Choroid plexus epithelial cell (primary cell): ENCODE measurements at places on chromosomes 12 and 14.

GRCh38 chr12:79331870-79332269 lies 358.9 kb downstream of the PAWR start:
- DNase-seq = peak; percentile 70

DNA sequence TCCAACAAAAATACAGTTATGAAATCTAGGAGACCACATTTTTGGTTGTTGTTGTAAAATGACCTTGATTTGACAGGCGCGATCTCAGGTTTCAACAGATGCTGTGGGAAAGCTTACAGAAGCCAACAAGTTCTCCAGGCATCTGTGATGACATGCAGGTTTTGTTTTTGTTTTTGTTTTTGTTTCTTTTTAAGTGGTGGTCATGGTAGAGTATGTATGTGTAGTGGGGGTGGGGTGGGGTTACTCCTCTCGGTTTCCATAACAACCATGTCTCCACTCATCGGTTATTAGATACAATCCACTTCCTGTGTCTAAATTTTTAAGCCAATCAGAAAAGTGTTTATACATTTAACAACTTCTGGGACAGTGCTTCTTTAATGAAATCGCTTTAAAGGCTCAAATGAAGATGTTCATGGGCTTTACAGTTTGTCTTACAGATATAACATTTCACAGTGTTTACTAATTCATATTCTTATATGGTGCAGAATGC lies 199.9 kb upstream of the FOXN3 start:
- peak; percentile 77 for DNase-seq

GRCh38 chr14:73245480-73246325 lies 8.4 kb downstream of the PAPLN start:
- peak; percentile 43 for DNase-seq

GRCh38 chr14:100591453-100592371 lies 4.5 kb upstream of the BEGAIN start:
- no peak for DNase-seq

DNA sequence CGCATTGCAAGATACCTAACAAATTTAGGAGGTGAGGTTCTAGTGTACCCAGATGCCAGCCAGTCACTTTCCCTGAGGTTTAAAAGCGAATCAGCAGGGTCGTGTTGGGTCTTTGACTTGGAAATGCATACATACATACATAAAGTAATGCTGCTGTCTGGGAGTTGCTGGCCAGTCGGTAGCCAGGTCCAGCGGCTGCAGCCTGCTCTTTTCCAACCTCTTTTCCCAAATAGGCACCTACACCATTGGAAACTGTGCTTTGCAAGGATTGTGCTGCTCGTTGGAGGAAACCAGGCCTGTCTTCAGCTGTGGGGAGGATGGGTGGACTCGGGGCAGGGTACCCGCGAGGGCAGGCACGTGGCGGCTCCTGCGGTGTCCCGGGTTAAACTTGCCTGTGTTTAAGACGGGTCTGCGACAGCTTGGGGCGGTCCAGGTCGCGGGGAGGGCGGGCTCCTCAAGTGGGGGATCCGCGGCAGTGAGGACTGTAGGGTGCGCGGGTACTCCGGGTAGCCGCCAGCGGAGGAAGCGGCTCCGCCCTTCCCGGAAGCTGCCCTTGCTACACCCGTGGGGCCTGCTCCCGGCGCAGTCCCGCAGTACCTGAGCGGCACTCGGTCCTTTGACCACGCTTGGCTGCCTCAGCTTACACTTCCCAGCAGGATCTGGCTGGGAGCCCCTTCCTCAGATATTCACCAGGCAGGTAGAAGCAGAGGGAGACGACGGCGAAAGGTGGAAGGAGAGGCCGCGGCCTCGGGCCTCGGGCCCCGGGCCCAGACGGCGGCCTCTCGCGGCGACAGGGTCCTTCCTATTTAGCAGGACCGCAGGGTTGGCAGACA lies 2.7 kb downstream of the TTC6 start:
- no peak for DNase-seq

- DNase-seq = no peak
Observed at GRCh38 chr14:94572637-94573303, 8.5 kb upstream of the SERPINA5 start.

- peak; percentile 79 for DNase-seq
Observed at GRCh38 chr12:71134405-71134804, 23.4 kb downstream of the TSPAN8 start.

DNA sequence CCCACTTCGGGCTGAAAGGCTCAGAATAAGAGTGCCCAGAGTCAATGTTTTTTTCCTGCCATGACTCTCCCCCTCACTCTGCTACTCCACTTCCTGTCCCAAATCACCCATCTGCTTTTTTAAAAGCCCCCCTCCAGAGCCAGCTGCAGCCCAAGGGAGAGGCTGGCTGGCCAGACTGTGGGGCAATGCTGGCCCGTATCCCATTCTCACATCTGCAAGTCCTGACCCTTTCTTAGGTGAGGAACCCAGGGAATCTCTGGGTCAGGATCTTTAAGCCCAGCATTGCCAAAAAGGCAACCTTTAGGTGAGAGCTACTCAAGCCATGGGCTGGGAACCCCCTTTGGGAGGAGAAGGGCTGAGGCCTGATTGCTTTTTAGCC lies 1.7 kb upstream of the ITGA5 start:
- DNase-seq = no peak

DNA sequence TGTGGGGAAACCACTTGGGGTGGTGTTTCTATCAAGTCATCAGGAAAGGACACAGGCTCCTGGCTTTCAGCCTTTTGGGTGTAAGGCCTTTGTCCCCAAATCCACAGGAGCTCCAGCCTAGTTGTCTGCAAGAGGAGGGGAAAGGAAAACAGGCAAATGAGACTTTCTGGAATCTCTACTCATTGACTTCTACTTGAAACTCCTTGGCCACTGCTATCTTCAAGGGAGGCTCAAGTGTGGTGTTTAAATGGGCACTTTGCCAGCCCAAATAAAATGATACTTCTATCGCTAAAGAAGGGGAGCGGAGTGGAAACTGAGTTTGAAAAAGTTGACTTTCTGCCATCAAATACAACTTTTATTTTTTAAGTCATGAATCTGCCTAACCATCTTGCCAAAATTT lies 445.9 kb upstream of the RGS6 start:
- peak; percentile 63 for DNase-seq

- peak; percentile 97 for DNase-seq
Observed at GRCh38 chr14:69153152-69153872, 393 bp upstream of the DCAF5 start.

GRCh38 chr12:94561943-94562411 lies 88.4 kb downstream of the TMCC3 start:
- DNase-seq = no peak

DNA sequence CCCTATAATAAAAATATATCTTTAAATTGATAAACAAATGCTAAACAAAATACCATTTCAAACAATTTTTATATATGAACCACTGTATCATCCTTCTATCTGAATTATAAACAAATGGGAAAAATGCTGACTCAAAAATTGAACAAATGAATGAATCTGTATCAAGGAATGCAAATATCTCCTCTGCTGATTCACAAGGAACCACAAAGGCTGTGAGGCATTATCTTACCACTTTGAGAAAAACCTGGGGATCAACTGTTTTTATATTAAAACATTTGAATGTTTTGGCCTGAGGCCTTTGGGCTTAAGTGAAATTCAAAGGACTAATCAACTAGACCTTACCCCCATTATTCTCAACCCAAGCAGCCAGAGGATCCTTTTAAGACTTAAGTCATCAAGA lies 86.3 kb downstream of the EML5 start:
- DNase-seq = peak; percentile 1

DNA sequence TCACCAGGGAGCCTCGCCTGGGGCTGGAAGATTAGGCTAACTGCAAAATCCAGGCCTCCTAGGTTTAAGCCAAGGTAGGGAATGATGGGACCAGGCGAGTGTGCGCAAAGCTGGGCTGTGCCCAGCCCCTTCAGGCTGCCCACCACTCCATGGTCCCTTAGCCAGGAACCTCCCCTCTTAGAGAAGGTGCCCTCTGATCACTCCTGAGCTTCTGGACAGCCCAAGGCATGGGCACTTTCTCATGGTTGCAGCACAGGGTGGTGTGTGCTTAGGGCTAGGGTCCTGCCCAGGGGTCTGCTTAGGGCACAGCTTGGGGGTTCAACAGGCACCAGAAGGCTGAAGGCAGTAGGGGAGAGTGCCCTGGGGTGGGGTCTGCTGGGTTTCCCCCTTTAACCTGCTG lies 69.0 kb downstream of the PRIMA1 start:
- DNase-seq = no peak

DNA sequence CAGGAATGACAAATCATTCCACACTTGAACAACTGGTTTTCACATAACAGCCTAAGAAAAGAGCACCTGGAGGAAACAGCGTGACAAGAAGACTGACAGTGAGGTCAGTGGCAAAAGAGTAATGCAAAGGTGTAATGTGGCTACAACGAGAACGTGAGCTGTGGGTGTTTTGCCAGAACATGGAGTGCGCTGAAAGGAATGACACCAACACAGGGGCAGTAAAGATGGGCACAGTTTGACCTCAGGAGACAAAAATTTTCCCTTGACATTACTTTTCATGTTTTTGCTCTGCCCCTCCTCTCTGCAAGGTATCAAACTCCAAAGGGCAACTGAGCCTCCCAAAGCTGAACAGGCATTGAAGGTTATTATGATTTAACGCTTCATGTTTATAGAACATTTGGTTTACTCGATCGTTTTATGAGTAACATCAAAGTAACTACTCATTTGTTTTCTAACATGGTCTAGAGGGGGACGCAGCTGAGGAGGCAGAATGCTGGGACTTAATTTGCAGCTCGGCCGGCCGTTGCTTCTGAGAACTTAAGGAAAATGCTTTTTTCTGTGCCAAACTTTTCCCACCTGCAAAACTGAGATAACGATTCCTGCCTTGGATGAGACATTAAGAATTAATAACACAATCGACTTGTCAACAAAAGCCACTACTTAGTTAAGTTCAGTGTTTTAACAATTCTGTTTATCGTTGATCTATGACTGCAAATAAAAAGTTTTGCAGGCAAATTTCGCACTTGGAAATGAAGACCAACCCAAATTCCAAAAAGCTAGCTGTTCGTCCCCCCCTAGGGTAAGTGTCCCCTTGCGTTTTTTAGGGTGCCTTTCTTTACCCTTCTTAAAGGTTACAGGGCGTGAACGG lies 954 bp downstream of the HAUS4 start:
- DNase-seq = no peak

DNA sequence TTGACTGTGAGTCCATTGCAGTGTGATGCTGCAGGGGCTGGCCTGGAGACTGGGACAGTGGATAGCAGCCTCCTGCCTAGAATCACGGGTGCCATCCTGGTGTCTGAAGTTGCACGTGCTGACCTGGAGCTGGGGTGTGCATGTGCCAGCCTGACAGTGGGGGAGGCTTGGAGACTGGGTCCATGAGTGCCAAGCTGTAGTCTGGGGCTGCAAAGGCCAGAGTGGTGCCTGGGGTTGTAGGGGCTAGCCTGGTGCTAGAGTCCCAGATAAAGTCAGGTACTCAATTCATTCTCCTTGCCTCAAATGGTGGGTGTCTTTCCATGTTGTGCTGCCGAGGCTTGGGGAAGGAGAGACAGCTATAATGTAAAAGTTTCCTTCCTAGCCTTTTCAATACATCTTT lies 181.9 kb upstream of the NPAS3 start:
- no peak for DNase-seq

GRCh38 chr14:100727086-100727872 lies 587 bp downstream of the DLK1 start:
- no peak for DNase-seq

GRCh38 chr14:82636426-82636825 lies 1102.8 kb upstream of the SEL1L start:
- DNase-seq = no peak

DNA sequence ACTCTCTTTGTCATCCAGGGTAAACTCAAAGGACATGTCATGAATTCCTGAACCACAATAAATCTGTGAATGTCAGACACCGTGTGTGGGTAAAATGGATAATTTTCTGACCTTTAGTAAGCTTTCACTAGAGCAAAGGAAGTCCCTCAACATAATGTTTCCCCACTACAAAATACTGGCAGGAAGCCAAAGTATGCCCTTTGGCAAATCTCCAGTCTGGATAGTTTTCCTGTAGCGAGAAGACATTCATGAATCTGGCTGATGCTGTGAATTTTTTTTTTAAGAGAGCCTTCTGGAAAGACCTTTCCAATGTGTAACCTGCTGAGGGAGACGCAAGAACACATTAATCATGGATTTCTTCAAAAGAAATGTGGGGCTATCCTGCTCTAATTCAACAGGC lies 389.6 kb upstream of the DDHD1 start:
- peak; percentile 36 for DNase-seq

DNA sequence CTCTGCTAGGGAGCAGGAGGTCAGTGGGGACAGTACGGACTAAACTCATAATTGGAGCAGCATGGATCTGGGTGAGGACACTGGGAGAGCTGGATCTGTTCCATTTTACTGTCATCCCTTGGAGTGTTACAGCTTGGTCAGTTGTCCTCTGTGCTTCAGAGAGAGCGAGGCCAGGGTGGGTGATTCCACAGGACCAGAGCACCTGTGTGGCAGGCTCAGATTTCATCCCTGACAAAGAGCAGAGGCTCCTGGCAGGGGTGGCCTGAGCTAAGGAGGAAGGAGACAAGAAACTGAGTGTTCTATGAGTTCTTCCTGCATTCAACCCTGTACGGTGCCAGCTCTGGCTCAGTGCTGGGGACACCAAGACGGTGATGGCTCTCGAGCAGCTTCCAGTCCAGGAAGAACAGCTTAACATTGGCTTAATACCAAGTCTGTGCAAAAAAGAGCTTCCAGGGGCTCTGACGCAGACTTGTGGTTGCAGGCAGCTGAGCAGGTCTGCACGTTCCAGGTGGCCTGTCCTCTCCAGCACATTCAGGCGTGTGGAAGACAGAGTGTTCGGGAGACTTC lies 8.4 kb upstream of the PGF start:
- peak; percentile 84 for DNase-seq

- no peak for DNase-seq
Observed at GRCh38 chr12:92939116-92939515, 10.0 kb upstream of the EEA1 start.

DNA sequence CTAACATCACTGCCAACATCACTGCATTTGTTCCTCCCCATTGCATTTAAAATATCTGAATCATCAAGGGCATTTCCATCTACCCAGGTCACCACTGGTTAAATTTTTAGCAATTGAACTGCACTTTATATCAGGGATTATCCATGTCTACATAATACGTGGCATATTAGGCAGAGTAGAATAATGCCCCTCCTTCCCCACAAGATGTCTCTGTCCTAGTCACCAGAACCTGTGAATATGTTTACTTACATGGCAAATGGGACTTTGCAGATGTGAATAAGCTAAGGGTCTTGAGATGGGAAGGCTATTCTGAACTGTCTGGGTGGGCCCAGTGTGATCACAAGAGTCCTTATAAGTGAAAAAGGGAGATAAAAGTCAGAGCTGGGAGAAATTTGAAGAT lies 181.7 kb upstream of the ARID2 start:
- DNase-seq = peak; percentile 20

DNA sequence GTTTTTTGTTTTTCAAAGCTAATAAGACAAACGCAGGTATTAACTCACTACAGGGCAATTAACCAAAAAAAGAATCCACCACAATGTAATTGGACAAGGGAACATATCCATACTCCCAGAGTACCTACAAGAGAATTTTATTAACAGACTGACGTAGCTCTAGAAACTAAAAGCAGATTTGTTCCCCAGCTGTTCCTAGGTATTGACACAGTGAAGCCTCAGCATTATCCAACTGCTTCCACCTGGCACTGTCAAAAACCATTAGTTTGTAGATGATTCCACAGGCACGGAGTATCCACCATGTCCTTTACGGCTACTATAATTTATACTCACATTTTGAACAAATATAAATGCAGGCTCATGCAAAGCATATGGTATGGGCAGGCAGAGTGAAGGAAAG lies 22.3 kb downstream of the PPM1H start:
- DNase-seq = no peak

- DNase-seq = no peak
Observed at GRCh38 chr12:69459477-69459876, 10.7 kb upstream of the FRS2 start.
